Activated CD8-positive, alpha-beta memory T cell treated with anti-CD3 and anti-CD28 coated beads for 48 hours (primary cell): ENCODE measurements at places on chromosomes 13 and 19.

DNA sequence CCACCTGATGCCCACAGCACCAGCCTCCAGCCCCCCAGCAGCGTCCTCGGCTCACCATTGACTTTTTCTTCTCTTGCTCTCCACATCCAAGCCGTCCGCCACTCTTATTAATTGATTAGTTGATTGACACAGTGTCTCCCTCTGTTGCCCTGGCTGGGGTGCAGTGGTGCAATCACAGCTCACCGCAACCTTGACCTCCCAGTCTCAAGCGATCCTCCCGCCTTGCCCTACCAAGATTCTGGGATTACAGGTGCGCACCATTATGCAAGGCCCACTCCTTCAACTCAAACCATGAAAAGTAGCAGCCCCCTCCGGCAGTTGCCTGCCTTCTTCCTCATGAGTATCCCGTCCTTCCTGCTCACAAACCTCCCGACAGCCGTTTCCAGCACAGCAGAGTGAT, 921 bp upstream of the TEX29 start:
- DNase-seq: no peak

- DNase-seq: no peak
Measured at GRCh38 chr13:94176561-94176960, 302.9 kb downstream of the DCT start.

DNA sequence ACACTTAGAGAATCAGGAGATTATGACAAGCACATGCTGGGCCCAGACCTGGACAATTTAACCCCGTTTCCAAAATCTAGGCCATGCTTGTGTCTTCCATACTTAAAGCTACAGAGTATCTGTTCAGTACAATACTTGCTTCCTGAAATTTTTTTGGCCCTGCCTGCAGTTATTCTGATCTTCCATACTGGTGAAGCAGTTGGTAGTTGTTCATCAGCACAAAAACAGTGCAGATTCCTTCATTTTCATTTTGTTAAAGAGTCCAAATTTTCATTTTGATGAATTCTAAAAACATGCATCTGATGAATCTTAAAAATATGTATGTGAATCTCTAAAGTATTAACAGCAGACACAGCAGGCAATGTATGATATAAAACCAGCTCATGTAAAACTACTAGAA, 49.2 kb downstream of the POLR1D start:
- DNase-seq: no peak

DNA sequence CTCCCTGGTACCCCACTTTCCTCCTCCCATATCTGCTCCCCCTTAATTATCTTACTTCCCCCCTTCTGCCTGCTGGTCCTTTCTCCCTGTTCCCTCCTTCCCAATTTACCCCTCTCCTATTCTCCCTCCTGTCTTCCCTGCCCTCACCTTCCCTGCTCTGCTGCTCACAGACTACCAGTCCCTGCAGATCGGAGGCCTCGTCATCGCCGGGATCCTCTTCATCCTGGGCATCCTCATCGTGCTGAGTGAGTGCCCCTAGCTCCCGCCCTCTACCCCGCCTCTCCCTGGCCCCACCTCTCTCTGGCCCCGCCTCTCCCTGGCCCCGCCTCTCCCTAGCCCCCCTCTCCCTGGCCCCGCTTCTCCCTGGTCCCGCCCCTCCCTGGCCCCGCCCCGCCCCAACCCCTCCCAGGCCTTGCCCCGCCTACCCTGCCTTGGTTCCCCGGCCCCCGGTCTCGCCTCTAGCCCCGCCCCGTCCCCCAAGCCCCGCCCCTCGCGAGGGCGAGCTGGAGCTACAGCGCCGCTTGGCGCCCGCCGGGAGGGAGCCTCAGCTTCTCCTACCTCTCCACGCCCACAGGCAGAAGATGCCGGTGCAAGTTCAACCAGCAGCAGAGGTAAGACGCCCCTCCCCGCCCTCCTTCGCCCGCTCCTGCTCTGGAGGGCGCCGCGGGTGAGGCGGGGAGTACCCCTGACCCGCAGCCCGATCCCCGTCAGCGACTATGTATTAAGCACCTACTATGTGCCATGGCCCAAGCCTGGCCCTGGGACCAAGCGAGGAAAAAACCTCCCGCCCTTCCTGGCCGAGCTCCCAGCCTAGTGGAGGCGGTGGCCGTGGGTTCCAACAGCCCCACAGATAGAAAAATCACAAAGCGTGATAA, 1.9 kb upstream of the FXYD7 start:
- peak; percentile 90 for DNase-seq

DNA sequence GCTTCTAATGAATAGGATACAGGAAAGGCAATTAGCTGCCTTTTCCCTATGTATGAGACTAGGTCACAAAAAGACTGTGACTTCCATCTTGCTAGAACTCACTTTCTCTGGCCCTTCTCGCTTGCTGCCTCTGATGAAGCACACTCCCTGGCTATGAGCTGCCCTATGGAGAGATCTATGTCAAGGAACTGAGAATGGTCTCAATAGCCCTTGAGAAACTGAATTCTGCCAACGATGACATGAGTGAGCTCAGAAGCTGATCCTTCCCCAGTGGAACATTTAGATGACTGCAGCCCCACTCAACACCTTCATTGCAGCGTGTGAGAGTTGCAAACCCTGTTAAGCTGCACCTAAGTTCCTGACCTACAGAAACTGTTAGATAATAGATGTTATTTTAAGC, 309.8 kb downstream of the COG6 start:
- no peak for DNase-seq

DNA sequence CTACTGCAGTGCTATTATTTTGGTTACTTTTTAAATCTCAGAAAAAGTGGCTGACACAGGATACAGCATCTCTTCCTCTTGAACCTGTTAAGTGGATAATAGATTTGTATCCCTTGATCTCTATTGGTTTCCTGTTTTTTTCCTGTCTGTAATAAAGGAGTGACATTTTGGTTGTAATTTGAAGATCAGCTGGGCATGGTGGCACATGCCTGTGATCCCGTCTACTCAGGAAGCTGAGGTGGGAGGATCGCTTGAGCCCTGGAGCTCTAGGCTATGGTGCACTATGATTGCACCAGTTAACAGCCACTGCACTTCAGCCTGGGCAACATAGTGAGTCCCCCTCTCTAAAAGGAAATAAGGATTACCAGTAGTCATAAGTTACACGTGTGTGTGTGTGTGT, 46.8 kb downstream of the METTL21C start:
- DNase-seq: no peak

- DNase-seq: no peak
Measured at GRCh38 chr19:23460656-23461055, 65.4 kb upstream of the ZNF91 start.

DNA sequence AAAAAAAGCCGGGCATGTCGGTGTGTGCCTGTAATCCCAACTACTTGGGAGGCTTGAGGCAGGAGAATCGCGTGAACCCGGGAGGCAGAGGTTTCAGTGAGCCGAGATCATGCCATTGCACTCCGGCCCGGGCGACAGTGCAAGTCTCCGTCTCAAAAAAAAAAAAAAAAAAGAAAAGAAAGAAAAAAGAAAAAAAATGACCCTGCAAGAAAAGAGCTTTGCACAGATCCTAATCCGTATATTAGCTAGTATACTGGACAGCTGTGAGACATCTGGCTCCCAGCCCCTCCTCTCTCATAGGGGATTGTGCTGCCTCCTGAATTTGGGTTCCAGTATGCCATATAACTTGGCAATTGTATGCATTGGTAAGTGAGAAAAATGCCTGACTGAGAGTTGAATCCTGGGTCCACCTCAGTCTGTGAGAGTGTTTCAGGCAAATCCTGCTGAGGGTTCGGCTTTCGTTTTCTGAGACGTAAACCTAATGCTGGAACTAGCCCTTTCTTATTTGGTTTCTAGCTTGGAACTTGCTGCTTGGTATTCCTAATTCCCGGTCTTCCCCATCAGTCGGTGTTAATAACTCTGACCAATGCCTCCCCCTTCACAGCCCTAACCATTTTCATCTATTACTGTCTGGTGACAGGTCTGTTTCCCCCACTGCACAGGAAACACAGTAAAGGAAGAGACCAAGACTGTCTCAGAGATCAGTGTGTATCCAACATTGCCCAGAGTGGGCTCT, 1.3 kb upstream of the AKT2 start:
- DNase-seq: no peak

DNA sequence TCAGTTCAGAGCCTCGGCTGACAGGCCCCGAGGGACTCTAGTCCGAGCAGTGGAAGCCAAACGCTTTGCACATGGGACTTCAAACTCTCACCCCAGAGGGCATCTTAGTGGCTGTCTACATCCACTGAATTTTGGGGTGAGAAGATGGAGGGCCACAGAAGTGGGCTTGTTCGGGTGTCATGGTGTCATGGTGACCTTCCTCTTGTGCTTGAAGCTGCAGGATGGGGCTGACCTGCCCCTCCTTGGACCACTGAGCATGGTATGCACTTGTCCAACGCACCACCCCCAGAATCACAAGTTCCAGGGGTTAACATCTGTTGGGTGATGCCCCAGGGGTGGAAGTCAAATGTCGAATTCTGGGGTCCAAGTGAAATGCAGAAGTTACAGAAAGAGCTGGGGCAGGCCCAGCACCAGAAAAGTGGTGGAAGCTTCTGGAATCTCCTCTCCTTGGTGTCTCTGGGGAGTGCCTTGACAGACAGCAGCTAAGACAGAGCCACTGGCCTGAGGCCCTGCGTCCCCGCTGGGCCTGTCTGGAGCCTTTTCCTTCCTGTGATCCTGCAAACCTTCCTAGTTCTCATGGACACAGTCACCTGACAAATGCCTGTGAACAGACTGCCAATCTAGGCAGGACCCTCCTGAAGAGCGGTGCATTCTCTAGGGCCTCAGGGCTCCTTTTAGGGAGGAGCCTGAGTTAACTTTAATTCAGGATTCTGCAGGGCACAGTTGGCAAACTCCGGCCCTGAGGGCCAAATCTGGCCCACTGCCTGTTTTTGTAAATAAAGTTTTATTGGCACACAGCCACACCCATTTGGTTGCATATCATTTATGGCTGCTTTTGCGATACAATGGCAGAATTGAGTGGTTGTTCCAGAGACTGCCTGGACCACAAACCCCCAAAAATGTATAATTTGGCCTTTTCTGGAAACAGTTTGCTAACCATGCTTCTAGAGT, 65.1 kb upstream of the RANBP3 start:
- no peak for DNase-seq

DNA sequence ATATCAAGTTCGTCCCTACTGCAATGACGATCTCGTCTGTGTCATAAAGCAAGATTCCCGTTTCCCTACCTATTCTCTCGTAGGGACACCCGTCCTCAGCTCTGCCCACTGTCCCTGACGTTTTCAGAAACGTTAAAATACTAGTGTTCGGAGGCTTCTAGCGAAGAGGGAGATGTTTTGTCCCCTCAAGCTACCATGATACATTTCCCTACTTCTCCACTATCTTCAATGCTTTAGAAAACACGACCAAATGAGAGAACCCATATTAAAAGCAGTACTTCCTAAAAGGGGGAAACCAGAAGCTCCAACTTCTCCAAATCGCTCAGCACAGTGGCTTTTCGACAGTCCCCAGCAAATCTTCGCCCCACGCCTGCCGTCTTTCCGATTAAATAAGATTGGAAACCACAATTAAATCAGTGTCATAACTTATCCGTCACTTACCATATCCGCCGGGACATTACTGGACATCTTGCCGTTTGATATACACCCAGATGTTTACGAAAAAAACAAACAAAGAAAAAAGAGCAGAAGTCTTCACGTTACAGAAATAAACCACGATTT, 1.3 kb downstream of the UBL3 start:
- no peak for DNase-seq

DNA sequence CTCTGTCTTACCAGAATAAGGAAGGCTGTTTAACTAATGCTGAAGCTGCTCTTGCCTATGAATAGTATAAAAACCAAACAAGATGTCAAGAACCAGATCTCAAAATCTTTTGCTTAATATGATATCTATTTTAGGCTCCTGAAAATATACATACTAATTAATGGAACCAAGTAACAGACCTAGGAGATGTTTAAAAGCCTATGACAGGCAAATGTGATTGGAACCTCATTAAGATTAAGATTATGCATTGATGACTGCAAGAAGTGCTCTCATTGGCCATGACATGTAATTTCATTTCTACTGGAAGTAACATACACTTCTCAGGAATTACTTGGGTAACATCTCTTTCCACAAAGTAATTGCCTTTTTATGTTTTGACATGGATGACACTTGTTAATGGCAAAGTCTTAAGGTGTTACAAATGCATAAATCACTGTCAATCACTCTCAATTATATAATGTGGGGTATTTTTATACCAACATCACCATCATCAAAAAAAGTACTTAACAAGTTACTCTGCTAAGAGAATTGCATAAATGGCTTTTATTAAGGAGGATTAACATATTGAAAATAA, 326.9 kb upstream of the MIR17HG start:
- DNase-seq: no peak

GRCh38 chr13:30290812-30291436, 16.4 kb downstream of the KATNAL1 start:
- no peak for DNase-seq

- DNase-seq: no peak
Measured at GRCh38 chr13:83940742-83941141, 58.5 kb upstream of the SLITRK1 start.

DNA sequence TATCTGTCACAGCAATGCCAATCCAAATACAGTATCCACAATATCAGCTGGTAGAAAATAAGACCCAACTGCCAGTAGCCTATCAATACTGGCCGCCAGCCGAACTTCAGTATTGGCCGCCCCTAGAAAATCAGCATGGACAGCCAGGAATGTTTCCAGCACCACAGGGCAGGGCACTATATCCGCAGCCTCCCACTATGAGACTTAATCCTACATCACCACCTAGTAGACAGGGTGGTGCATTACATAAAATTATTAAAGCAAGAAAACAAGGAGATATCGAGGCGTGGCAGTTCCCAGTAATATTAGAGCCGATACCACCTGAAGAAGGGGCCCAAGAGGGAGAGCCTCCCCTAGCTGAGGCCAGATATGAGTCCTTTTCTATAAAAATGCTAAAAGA, 111.3 kb downstream of the ZNF486 start:
- DNase-seq: no peak

GRCh38 chr19:32674931-32675719, at the start of gene ANKRD27:
TSS of gene ANKRD27 (minus strand) at chr19:32675180. CDS start at chr19:32659015, 16,165 bp downstream.
- peak; percentile 96 for DNase-seq

DNA sequence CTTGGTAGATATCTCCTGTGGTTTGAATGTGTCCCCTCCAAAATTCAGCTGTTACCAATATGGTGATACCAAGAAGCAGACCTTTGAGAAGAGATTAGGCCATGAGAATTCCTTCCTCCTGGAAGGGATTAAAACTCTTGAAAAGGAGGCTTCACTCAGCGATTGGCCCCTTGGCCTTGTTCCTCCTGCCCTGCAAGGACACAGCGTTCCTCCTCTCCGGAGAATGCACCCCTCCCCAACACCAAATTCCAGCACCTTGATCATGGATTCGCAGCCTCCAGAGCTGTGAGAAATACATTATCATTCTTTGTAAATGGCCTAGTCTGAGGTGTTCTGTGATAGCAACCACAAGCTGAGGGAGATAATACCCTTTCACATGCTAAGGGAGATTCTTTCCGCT, 34.5 kb upstream of the ARHGEF7 start:
- no peak for DNase-seq

DNA sequence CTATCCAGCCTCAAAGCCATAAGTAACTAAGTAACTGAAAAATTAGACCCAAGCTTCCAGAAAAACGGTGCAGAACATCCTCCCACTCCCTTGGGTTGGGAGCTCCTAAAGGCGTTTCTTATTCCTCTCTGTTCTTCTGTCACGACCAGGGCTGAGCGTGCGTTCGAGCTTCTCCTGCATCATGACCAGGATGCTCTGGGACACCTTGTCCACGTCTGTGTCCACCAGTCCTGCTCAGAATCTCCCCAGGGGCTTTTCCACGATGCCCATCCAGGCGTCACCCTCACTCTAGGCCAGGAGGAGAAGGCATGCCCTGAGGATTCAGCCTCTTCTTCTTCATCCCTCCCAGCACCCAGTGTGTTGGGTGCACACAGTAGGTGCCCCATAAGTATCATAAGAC, 37.8 kb upstream of the GAS6 start:
- no peak for DNase-seq

GRCh38 chr19:17245535-17245984, at the start of gene NR2F6:
TSS of gene NR2F6 (minus strand) at chr19:17245919. CDS start at chr19:17245220, 699 bp downstream.
- DNase-seq: no peak
